ENCODE measurements at places on chromosomes 3 and 15.

- DNase-seq: no peak
Measured at GRCh38 chr3:22263042-22263441, 512.0 kb upstream of the ZNF385D start.

- DNase-seq: no peak
Measured at GRCh38 chr3:194421-194820, 2.1 kb upstream of the CHL1 start.

- no peak for DNase-seq
Measured at GRCh38 chr3:81684751-81685395, 76.6 kb downstream of the GBE1 start.

- peak; percentile 53 for DNase-seq
Measured at GRCh38 chr3:33074217-33075067, 22.5 kb downstream of the GLB1 start.

- DNase-seq: no peak
Measured at GRCh38 chr3:32438596-32439344, 47.1 kb downstream of the CMTM7 start.

DNA sequence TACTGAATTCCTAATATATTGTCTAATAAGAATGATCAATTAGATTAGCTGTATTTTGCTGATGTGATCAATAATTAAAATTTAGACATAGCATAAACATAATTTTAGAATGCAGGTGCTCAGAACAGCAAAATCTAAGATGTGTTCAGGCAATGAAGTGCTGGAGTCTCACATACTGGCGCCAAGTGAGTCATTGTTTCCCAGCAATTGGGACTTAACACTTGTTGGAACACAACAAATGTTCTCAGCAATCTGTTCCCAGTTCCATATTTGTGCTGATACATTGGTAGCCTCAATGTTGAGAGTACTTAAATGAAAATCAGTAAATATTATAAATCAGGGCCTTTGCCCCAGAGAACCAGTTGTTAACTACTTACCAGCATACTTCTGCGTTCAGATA, 619.0 kb downstream of the ROBO1 start:
- no peak for DNase-seq

DNA sequence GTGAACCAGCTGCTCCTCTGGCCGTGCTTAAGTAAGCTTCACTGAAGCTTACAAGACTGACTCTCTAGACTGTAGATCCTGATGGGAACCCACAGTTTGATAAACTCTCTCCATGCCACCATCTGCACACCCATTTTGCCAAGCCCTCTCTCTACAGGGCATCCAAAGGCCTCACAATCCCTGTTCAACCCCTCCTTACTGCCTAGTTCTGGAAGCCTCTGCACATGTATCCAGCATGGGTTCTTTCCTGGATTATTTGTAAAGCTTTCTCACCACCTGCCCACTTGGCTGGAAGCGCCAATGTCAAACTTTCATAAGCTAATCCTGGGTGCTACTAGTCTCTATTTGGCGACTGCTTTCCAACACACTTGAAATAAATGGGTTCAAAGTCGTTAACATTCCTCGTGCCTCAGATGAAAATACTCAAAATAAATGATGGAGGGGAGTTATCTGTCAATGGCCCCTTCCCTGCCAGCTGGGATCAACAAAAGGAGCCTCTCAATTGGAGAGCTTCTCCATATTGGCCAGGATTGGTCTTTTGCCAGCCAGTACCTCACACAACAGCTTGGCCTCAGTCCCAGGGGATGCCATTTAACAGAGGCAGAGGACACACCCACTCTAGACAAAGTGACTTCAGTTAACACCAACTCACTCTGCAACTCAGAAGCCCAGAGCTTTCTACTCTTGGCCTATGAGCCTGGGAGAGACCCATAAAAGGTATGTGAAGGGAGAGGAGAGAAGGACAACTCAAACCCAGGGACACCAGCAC, 48.1 kb downstream of the SH3BP5 start:
- no peak for DNase-seq

GRCh38 chr15:51620641-51621040, 1.9 kb downstream of the DMXL2 start:
- no peak for DNase-seq

DNA sequence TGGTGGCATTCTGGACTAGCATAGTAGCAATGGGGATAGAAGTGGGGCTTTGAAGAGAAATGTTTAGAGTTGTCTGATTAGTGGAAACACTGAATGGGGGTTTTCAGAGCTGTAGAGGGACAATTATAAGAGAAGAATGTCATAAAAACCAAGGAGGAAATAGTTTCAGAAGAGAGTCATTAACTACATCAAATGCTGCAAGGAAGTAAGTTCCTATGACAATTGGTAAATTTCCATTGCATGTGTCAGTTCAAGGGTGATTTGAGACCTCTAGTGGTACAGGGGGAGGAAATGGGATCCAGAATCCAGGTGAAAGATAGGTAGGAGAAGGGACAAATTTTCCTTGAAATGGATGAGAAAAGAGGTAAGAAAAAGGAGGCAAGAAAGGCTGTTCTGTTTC, 68.3 kb upstream of the TBC1D5 start:
- DNase-seq: no peak

DNA sequence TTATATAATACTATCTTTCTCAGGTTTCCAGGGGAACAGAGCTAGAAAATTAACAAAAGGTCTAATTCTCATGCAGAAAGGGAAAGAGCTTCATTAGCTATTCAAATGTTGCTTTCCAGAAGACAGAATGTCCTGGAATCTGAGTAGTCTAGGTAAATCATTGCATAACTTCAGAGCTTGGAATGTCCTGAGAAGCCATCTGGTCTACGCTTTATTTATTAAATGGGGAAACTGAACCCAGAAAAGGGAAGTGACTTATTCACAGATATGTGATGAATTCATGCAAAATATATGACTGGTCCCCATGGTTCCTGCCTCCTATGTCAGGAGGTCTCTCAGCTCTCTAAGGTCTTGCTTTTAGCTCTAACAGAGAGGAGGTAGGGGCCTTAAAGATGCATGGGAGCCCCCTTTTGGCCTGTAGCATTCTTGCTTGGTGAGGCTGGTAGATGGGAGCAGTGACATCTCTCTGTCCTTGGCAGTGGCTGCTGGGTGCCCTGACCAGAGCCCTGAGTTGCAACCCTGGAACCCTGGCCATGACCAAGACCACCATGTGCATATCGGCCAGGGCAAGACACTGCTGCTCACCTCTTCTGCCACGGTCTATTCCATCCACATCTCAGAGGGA, 99.2 kb downstream of the CEMIP start:
- DNase-seq: peak; percentile 21

GRCh38 chr3:25861566-25861965, 71.7 kb downstream of the OXSM start:
- no peak for DNase-seq

DNA sequence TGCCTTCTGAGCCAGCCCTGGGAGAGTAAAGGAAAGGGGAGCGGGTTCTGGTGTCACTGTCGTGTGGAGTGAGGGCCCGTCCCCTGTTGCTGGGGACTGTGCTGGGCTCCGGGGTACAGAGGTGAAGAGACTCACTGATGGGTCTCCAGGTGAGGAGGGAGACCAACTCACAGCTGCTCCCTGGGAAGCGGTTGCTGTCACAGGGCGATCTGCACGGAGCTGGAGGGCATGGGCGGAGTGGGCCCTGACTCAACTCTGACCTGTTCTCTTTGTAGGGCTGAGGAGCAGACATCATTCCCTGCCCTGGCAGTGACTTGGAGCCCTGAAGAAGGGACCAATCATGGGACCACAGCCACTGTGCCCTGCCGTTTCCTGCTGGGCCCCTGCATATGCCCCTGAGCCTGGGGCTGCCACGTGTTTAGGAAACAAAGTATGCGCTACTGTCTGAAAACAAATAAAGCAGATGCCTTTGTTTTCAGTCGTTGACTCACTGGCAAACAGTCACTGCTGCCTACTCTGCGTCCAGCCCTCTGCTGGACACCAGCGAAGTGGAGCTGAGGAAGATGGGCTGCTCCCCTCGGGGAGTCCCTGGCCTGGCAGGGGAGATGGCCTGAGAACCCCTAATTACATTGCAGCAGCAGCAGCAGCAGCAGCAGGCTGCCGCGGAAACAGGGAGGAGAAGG, 22.9 kb upstream of the PLXNA1 start:
- DNase-seq: peak; percentile 34

GRCh38 chr3:64223791-64224745, 1.2 kb downstream of the PRICKLE2 start:
- DNase-seq: peak; percentile 39

GRCh38 chr15:52118969-52119749, 6.6 kb upstream of the BCL2L10 start:
- DNase-seq: no peak

GRCh38 chr15:35067496-35068347, 17.4 kb downstream of the NANOGP8 start:
- DNase-seq: no peak

DNA sequence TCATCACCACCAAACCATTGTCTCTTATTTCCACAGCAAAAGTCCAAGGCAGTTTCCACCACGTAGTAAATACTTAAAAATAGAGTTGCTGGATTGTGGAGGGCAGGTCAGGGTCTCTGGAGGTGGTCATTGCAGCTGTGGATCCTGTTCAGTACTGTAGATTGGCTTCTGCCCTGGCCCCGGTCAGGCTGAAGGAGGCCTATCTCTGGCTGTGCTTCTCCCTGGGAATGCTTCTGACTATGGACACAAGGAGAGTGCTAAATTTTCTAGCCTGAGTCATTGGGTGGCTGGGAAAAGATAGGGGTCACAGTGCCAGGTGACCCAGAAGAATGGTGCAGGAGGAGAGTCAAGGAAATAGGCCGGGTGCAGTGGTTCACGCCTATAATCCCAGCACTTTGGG, 26.3 kb upstream of the GMPPB start:
- DNase-seq: no peak

DNA sequence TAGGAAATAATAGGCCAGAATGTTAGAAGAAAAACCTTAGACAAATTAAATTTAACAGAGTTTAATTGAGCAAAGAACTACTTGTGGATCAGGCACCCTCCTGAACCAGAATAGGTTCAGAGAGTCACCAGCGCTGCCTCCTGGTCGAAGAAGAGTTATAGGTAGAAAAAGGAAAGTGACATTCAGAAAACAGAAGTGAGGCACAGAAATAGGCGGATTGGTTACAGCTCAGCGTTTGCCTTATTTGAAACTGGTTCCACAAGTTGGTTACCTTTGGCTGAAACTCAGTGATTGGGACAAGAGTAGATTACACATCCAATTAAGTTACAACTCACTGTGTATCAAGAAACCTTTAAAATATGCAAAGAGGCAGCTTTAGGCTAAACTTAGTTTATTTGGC, 4.4 kb downstream of the AADAC start:
- DNase-seq: no peak

DNA sequence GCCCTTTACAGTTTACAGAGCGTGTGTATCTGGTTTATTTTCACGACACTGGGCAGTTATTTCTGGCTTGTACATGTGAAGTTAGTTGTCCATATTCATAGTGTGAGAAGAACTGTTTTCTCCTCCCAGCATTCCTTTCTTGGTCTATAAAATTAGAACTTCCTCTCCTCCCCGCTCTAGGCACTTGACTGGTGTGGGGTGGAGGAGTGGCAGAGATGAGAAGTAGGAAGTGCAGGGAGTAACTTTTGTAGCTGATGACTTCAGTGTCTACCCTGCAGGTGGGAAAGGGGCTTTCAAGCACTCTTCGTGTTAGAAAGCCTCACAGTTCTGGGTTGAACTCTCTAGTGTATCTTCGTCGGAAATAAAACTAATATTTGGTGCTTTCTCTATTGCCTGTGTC, 13.4 kb downstream of the APOD start:
- no peak for DNase-seq

GRCh38 chr15:31470756-31471155, 144.1 kb downstream of the KLF13 start:
- no peak for DNase-seq

- no peak for DNase-seq
Measured at GRCh38 chr3:168545591-168545990, 449.9 kb upstream of the GOLIM4 start.

DNA sequence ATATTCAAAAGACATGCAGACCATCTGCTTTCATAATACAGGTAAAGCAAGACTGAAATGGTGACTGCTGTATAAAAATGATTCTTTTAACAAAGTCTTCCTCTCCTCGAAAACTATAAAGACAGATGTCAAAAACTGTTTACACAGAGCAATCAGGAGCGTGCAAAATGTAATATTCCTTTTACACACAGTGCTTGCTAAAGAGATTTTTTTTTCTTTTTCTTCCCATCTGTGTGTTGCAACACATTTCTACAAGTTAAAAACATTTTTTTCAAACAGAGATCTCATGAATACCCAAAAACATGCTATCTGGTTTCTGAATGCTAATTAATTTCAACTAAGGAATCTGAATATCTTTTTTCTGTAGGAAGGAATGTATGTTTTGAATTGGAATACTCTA, 22.1 kb downstream of the SATB1 start:
- DNase-seq: no peak
